ENCODE measurements at places on chromosomes 6 and 20.

- ATAC-seq = no peak
Observed at GRCh38 chr6:116022841-116023445, 37.7 kb downstream of the FRK start.

GRCh38 chr6:87641065-87641692, 51.2 kb downstream of the ORC3 start:
- no peak for ATAC-seq

- no peak for ATAC-seq
Observed at GRCh38 chr6:154632119-154632518, 101.1 kb upstream of the SCAF8 start.

- ATAC-seq = no peak
Observed at GRCh38 chr6:142013287-142013686, 119.4 kb upstream of the GJE1 start.

DNA sequence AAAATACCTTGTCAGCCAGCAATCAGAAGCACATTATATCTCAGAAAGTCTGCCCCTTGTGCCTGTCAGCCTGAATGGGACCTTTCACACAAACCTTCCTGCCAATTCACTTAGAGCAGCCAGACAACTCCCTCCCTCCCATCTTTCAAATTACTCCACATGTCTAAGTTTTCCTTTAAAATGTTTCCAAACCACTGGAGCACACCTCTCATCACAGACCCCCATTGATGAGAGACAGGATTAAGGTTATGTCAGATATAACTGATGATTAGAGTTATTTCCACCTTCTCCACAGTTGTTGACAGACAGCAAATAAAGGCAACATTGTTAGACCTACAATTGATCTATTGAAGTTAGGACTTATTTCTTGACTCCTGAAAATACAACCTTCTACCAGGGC, 408.4 kb downstream of the PLCB1 start:
- no peak for ATAC-seq

DNA sequence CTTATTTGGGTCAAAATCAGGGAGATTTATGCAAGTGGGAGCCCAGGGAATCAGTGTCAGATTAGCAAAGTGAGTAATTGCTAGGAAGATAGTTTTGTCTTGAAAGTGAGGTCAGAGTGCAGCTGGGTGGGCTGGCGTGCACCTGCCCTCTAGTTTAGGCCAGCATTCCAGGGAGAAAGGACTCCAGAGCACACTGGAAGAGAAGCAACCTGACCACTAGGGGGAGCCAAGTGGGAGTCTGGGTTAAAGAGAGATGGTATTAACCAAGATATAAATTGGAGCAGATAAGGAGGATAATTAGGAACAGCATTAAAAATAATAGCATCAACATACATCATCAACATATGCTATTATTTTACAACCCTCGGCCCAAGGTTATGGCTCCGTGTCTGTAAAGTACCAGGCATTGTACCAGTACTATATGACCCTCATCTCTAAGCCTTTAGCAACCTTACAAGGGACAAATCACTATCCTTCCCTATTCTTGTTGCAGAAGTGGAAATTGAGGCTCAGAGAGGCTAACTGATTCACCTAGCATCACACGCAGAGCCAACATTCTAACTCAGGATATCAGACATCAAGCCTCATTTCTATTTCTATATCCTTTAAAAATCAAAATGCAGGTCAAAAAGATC, 57.8 kb downstream of the SLC2A10 start:
- ATAC-seq = no peak

- no peak for ATAC-seq
Observed at GRCh38 chr20:16095226-16095625, 478.0 kb downstream of the KIF16B start.

- no peak for ATAC-seq
Observed at GRCh38 chr6:17271628-17272027, 9.5 kb upstream of the RBM24 start.

GRCh38 chr6:2804516-2804915, 37.1 kb downstream of the SERPINB1 start:
- ATAC-seq = no peak

DNA sequence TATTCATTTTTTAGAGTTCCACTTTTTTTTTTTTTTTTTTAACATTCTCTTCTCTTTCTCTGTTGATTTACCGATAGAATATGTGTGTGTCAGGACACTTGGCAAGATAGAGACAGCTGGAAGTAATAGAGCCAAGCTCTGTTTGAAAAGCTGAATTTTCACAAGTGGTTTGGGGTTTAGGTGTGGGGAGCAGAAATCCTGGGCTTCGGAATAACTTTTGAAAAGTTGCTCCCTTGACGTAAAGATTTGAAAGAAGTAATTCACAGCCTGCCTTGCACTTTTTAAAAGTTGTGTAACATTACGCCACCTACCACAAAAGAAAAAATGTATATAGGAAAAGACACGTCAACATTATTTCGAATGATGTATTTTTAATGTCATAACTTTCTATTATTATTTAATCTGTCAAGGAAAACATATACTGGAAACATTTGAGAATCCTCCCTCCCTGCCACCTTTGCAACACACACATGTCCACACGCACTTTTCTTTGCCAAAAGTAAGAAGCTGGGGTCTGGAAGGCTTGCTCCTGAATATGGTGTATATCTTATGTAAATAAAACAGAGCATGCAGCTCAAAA, 917.9 kb downstream of the KIF16B start:
- ATAC-seq = no peak

- no peak for ATAC-seq
Observed at GRCh38 chr6:89360415-89360999, 8.0 kb upstream of the UBE2J1 start.

- ATAC-seq = no peak
Observed at GRCh38 chr20:47777220-47777619, 8.1 kb downstream of the SULF2 start.

GRCh38 chr20:7196481-7196880, 429.0 kb downstream of the BMP2 start:
- ATAC-seq = no peak

GRCh38 chr6:1044040-1044836, 267.7 kb upstream of the FOXQ1 start:
- ATAC-seq = no peak

DNA sequence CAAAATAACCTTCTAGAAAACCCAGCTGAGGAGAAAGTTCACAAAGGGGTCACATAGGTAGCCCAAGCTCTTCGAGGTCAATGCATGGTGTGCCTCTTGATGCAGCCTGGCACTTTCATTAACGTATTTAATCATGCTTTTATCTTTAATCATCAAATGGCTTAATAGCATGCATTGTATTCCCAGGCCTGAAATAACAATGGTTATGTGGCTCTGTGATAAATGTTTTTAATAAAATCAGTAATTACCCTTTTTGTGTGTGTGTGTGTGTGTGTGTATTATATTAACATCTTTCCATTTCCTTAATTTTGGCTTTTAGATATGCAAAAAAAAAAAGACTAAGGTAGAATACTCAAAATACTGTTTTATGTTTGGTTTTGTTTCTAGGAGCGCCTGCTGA, 681.8 kb downstream of the PTPRT start:
- no peak for ATAC-seq

DNA sequence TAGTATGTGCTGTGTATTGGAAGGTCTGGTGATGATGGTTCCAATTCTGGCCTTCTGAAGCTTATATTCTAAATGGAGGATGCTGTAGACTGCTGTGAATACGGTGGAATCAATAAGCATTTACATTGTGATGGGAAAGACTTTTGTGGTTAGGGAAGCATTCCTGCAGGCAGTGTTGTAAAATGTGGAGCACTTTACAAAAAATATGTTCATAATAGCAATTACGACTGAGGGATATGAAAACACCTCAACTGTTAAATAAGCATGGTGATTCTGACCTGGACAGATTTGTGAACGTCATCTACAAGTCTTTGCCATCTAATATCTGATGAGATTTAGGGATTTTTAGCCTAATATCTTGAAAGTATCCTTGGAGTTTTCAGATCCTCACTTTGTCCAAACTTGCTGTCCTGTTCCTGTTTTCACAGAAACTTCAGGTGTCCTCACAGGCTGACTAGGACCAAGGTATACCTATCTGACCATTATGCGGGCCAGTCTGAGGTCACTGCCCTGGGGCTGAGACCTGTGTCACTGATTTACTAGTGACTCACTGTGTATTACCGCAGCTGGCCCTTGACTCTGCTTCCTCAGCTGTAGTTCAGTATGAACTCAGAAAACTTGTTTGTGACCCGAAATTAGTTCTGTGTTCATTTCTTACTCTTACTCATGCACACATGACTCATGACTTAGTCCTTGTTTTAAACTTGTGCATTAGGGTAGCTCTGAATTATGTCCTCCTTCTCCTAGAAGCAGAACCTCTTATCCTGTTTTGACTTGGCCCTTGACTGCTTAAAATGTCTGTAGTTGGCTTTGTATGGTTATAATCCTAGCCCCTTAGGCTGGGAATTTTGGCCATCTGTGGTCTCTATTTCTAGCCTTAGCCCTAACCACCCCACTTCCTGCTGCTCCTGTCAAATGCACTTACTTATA, 343.0 kb downstream of the CDKAL1 start:
- ATAC-seq = peak; percentile 92

- ATAC-seq = peak; percentile 66
Observed at GRCh38 chr6:33768644-33769120, 20.2 kb downstream of the LEMD2 start.

DNA sequence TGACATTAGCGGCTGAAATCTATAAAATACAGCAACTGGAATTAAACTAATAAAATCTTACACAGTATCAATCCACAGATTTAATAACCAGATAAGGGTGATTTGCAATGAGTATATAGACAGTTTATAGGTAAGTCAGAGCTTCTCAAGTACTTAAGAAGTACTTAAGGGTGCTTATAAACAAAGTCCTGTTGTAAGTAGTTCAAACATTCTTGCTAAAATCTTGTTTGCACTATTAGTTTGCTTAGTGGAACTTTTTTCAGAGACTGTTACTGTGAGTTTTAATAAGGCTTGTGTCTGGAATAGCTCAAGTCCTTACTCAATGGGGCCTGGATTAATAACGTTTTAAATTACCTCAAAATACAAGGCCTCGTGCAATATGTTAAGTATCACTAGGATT, 240.5 kb downstream of the GMDS start:
- no peak for ATAC-seq

DNA sequence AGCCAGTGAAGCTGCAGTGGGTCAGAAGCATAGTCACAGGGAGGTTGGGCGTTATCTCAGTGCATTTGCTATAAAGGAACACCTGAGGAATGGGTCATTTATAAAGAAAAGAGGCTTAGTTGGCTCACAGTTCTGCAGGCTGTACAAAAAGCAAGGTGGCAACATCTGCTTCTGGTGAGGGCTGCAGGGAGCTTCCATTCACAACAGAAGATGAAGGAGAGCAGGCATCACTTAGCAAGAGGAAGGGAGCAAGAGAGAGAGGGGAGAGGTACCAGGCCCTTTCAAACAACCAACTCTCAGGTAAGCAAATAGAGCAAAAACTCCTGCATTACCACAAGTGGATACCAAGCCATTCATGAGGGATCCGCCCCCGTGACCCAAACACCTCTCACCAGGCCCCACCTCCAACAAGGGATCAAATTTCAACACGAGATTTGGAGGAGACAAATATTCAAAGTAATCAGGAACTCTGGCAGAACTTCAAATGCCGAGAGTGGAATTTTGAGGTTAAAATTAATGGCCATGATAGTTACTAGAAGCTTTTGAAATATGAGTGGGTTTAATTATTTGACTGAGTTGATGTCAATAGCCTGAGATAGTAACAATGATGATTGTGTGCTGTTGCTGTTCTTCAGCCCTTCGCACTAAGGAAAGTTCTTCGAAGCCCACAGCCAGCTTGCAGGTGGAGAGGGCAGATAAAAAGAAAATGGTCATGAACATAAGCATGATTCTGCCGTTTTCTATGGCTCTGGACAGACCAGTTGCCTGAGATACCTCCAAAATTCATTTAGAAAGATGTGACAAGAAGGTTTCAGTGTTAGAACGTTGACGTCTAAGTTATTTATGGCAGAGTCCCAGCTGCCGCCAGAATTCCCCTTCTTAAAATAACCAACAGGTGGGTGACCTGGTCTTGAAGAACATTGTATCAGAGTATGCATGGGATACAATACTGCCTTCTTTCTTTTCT, 55.3 kb upstream of the ADTRP start:
- peak; percentile 84 for ATAC-seq

DNA sequence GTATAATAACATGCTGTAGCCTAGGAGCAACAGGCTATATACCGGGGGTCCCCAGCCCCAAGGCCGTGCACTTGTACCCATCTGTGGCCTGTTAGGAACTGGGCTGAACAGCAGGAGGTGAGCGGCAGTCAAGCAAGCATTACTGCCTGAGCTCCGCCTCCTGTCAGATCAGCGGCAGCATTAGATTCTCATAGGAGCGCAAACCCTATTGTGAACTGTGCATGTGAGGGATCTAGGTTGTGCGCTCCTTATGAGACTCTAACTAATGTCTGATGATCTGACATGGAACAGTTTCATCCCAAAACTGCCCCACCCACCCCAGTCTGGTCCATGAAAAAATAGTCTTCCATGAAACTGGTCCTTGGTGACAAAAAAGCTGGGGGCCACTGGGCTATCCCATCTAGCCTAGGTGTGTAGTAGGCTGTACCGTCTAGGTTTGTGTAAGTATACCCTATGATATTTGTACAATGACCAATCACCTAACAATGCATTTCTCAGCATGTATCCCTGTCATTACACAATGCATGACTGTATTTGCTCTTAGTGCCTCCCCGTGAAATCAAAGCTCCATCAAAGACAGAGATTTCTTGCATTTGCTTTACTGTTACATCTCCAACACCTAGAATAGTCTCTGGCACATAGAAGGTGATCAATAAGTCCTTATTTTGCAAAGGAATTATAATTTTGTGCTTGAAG, 30.8 kb downstream of the NHSL1 start:
- no peak for ATAC-seq

DNA sequence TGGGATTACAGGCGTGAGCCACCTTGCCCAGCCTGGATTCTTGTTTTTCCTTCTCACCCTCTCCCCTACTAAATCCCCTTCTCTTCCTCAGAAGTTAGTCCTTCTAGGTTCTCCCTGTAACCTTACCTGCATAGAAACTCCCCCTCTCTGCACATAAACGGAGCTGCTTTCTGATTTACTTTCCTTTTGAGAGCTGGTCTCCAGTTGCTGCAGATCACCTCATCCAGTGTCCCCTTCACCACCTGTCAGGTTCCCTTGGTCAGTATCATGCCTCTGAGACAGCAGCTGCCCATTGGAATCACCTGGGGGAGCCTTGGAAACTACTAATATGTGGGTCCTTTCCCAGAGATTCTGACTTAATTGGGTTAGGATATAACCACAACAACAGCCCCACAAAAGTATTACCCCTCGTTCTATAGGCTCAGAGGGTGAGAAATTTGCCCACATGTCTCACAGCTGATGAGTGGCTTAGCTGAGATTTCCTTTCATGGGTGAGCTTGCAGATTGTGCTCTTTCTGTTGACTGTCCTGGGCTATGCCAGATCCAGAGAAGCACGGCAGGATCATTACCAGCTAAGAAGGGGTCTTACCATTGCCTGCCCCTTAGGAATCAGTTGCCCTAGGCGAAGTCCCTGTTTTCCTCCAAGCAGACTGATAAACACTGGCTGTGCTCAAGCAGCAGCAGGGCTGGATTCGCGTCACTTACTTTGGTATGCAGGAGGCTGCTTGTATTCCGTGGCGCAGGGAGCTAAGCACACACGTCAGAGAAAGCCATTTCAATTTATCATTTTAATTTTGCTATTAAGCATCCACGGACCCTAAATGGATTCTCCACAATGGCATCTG, 51.3 kb downstream of the AKAP12 start:
- no peak for ATAC-seq

- ATAC-seq = no peak
Observed at GRCh38 chr6:139324301-139324555, 32.4 kb upstream of the TXLNB start.

GRCh38 chr6:39422238-39422637, 99.7 kb upstream of the KCNK16 start:
- ATAC-seq = no peak

- ATAC-seq = no peak
Observed at GRCh38 chr6:122947355-122947754, 48.7 kb upstream of the CLVS2 start.

GRCh38 chr6:36297051-36297450, 27.2 kb downstream of the PNPLA1 start:
- ATAC-seq = no peak

All from stimulated activated memory B cell treated with anti-CD40 and anti-IgM and Interleukin-4, amounts not matched to agents 10 μg/mL and 1 μg/mL and 100 μg/mL, for 72 hours (primary cell).